ENCODE measurements at places on chromosomes 1 and 21. TPM values are rescaled to one million over a fixed set of nuclear protein-coding genes. Genes with fewer than 3 reads are reported as not detected.

The EIF2D gene
- total RNA-seq = 32.8 TPM

The CASQ2 gene
- not detected for total RNA-seq

The BRDT gene
- not detected for total RNA-seq

The SCCPDH gene
- total RNA-seq = 48.8 TPM

The SRRM1 gene
- total RNA-seq = 33.8 TPM

The TMEM61 gene
- total RNA-seq = 0.34 TPM

The YTHDF2 gene
- total RNA-seq = 53.4 TPM

The C1orf185 gene
- not detected for total RNA-seq

The COL11A1 gene
- total RNA-seq = 3.2 TPM

The MRPL37 gene
- total RNA-seq = 94.0 TPM

The DIO1 gene
- total RNA-seq = not detected

The ADGRL2 gene
- total RNA-seq = 12.2 TPM

The PRRX1 gene
- not detected for total RNA-seq

The YIPF1 gene
- 14.2 TPM for total RNA-seq

The RNU1-2 gene
- not detected for total RNA-seq

The MPC2 gene
- 73.4 TPM for total RNA-seq

The RNU1-3 gene
- not detected for total RNA-seq

The NR1I3 gene
- not detected for total RNA-seq

The POLR3GL gene
- total RNA-seq = 11.0 TPM

The AVPR1B gene
- not detected for total RNA-seq

The PLPPR4 gene
- total RNA-seq = not detected

The SGIP1 gene
- not detected for total RNA-seq

The RHD gene
- not detected for total RNA-seq

The CFAP74 gene
- total RNA-seq = not detected

The KCNA3 gene
- not detected for total RNA-seq

The TMEM79 gene
- 5.5 TPM for total RNA-seq

The KDF1 gene
- total RNA-seq = not detected

The ACTL8 gene
- total RNA-seq = 1.9 TPM

The ARHGEF19 gene
- 5.7 TPM for total RNA-seq

The SPRR2E gene
- not detected for total RNA-seq
